ENCODE measurements at places on chromosomes 4 and X. TPM values are rescaled to one million over a fixed set of nuclear protein-coding genes. Genes with fewer than 3 reads are reported as not detected.

Gene GLRB
- 8.4 TPM for total RNA-seq

Gene NEIL3
- 20.6 TPM for total RNA-seq

Gene CXorf49
- total RNA-seq = not detected

Gene ANK2
- total RNA-seq = 55.6 TPM

Gene NXF3
- total RNA-seq = not detected

Gene TLR10
- total RNA-seq = not detected

Gene PNMA3
- total RNA-seq = 9.8 TPM

Gene IL13RA1
- 10.2 TPM for total RNA-seq

DNA sequence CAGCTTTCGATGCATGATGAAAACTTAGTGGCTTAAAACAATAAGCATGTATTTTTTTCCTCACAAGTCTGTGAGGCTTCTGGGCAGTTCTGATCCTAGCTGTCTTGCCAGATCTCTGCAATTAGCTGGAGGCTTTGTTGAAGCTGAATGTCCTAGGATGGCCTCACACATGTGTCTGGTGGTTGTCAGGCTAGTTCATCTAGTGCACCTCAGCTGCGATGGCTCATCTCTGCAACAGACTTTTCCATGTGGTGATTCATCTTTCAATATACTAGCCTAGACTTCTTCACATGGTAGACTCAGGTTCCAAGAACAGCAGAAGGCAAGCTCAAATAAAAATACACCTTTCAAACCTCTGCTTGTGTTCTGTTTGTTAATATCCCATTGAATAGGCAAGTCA is 66.5 kb upstream of the IL1RAPL1 start:
- DNase-seq = no peak

GRCh38 chr4:15294832-15295231 is 133.0 kb upstream of the C1QTNF7 start:
- no peak for DNase-seq

GRCh38 chrX:111520506-111520905 is 9.1 kb downstream of the SERTM2 start:
- no peak for DNase-seq

DNA sequence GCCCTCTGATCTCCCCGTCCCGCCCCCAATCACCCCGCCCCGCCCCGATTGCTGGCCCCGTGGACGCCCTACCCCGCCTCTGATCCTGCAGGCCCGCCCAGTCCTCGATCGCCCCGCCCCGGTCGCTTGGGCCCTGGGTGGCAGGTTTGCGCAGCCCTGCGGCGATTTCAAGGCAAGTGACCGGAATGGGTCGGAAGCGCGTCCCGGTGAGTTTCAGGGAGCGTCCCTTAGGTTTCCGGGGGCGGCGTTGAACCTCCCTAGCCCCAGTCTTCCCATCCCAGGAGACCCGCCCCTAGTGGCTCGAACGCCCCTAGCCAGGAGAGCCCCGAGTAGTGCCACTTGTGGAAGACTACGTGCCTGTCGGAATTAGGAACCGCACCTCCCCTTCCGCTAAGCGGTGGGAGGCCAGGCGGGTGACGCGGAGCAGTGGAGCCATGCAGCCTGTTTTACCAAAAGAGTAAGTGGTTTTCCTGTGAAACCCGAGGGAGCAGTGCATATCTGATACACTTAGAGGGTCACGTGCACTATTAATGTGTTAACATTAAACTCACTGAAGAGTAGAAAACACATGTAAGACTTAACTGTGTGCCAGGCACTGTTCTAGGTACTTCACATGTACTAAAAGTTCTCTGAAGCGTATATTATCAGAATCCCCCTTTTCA is 354 bp upstream of the TEC start:
- DNase-seq = peak; percentile 64

- DNase-seq = no peak
Observed at GRCh38 chr4:103074744-103075434, 1.7 kb downstream of the SLC9B2 start.

GRCh38 chr4:156195914-156196313 is 242.2 kb upstream of the CTSO start:
- no peak for DNase-seq

DNA sequence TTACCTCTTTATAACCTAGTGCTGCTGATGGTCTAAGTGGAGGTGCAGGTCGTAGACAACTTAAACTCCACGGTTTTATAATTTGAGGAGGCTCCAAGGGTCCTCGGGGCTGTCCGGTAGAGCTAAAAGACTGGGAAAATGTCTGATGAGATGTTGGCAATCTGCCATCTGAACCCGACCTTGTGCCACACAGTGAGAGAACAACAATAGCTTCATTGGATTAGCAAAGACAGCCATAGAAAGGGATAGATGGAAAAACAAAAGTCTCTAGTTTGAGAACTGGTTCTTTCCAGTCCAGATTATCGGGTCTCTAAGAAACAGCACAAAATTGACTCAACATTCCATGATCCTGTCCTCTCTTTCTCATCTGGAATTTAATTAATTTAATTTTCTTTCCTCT is 31.6 kb downstream of the CD40LG start:
- DNase-seq = no peak

- no peak for DNase-seq
Observed at GRCh38 chr4:90069151-90069550, 58.0 kb upstream of the CCSER1 start.

DNA sequence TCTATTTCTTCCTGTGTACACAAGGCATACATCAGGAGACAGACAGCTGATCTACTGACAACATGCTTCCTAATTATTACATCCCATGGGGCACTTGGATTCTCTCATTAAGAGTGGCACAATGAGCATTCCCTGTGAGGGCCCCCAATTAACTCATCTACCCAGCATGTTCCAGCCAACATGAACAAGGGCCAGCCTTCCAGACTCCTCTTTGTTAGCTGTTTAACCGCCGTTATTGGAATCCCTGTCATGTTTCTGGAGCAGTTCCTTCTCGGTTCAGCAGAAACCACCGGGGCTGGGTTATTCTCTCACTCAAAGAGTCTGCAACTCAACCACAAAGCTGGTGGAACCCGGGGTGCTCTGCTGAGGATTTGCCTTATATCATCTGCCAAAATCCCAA is 9.9 kb upstream of the GPM6B start:
- no peak for DNase-seq

- DNase-seq = no peak
Observed at GRCh38 chr4:148062301-148062950, 330.5 kb downstream of the ARHGAP10 start.

DNA sequence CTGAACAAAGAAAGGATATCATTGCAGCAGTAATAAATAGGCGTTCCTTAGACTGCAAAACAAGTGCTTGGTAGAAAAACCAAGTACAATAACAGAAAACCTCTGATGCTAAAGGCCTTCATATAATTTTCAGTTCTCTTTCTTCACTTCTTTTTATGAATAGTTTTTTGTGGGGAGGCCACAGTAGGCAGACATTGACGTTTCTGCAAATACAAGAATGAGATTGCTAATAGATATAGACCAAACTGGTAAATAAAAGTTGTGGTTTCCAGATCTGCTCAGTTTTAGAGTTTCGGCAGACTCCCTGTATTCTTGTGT is 57.0 kb upstream of the RAP1GDS1 start:
- no peak for DNase-seq

DNA sequence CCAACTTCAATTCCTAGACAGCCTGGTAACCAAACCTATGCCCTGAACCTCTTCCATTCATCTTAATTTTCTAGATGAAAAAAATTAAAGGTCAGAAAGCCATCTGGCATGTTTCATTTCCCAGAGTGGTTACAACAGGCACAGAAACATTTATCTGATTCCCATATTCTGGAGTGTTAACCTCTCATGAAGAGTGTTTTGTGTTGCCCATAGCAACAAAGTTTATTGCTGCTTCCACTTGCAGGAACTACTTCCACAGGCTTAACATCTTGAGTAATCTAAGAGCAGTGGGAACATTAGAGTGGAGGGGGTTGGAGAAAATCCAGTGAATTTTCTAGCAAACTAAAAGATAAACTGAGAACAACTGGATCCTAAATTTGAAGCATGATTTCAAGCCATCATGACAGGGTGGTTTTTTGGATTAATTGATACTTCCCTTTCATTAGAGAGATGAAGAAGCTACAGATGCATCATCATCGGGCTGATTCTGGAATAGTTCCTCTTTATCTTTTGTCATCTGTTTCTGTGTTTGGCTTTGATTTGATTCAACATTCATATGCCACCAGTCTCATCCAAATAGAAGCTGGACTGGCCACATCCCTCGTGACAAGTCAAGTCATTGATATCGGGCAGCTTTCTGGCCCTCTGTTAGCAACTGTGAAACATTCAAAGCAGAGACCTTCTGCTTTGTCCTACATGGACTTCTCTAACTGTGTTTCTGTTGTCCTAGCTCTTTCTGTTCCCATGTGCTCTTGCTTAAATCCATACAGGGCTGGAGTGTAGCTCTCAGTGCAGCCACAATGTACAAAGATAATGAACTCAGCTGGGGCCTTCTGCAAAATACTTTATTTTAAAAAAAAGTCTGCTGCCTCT is 167.3 kb downstream of the MID1IP1 start:
- no peak for DNase-seq

- DNase-seq = no peak
Observed at GRCh38 chrX:111244235-111244750, 26.0 kb downstream of the CAPN6 start.

- no peak for DNase-seq
Observed at GRCh38 chrX:34631479-34632220, 25.4 kb downstream of the TMEM47 start.

DNA sequence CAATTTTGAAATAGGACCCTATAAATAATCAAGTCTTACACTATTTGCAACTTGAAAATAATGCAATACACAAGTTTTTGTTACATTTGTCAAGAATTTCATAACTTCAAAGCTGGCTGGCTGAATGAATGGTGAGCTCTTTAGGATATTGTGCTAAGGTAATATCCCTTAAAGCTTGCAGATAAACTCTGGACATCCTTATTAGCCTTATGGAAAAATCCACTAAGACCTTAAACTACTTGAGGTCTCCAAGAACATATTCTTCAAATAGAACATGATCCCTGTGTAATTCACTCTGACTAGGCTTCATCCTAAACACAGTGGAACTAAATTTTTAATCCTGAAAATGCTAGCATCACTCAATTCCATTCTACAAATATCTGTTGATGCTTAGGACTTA is 199.3 kb downstream of the PACRGL start:
- no peak for DNase-seq

- DNase-seq = no peak
Observed at GRCh38 chrX:24876530-24877287, 139.1 kb downstream of the ARX start.

DNA sequence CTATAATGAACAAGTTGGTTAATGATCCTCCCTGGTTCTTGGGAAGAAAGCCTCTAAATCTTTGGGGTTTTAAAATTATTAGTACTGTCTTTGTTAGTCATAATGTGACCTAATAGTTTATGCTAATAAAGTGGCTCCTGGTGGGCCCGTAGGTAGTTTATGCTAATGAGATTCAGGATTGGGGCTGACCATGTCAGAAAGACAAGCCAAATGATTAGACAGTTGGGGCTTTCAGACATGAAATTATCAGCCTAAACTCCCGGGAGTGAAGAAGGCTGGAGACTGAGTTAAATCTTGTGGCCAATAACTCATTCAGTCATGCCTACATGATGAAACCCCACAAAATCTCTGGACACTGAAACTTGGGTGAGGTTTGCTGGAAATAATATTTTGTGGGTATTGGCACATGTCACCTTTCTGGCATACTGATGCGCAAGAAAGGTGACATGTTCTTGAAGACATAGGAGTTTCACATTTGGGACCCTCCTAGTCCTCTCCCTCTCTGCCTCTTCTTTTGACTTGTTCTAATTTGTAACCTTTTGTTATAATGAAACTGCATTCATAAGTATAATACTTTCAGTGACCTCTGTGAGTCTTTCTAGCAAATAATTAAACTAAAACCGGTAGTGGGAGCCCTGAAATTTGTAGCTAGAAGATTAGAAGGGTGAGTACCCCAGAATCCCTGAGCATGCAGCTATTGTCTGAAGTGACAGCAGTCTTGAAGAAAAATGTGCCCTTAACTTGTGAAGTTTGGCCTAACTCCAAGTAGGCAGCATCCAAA is 196.8 kb upstream of the FSTL5 start:
- no peak for DNase-seq

DNA sequence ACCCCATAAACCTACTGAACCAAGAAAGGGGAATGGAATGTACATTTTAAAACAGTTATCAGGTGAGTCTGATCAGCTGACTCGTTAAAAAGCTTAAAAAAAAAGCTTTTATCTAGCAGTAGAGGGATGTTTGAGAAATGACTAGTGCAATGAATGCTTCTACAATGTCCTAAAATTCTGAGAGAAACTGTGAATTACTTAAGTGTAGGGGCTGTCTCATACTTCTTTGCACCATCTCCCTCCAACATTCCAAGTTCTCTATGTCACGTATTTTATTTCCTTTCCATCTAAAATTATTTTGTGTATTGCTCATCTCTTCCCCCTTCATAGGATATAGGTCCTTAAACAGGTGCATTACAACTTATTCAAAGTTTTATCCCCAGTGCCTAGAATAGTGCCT is 11.9 kb upstream of the AREG start:
- DNase-seq = no peak

DNA sequence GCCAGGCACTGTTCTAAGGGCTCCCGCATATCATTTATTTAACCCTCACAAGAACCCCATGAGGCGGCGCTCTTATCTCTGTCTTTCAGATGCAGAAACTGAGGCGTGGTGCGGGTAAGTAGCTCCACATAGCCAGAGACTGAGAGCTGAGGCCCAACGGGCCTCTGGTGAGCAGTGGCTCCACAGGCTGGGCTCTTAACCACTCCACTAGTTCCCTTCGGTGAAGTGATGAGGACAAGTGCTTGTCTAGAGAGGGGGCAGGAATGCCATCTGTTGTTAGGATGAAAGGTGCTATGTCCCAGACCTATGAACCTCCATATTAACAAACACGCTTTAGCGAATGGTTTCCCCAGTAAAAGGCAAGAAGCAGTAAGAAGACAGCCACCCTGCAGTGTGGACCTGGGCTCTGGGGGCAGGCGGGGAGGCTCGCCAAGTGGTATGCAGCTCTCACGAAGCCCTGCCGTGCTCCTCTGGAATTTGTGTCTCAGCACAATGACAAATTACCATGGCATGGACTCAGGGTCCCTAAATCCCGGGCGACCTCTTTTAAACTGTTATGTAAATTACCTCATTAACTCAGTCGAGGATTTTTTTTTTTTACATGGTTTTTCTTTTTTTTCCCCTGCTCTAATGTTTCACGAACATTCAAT is 20.9 kb upstream of the S100G start:
- no peak for DNase-seq

- no peak for DNase-seq
Observed at GRCh38 chr4:30860978-30861377, 140.8 kb downstream of the PCDH7 start.

DNA sequence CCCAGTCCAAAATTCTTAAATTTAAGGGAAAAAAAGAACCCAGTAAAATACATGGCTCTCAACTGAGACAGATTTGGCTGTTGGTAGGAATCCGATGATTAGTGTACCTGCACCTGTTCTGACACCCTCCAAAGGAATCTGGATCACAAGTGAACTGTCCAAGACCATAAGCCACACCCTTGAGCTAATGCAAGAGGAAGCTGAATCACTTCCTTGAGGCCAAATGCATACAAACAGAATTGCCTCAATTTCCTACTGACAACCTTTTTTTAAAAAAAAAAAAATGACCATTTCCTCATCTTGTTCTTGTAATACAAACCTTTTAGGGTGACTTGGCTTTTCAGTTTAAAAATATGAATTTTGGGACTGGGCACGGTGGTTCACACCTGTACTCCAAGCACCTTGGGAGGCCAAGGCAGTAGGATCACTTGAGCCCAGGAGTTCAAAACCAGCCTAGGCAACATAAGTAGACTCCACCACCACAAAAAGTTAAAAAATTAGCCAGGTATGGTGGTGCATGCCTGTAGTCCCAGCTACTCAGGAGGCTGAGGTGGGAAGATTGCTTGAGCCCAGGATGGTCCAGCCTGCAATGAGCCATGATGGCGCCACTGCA is 10.7 kb upstream of the FBXL5 start:
- DNase-seq = no peak
